ENCODE measurements at places on chromosomes 11 and 22. TPM values are rescaled to one million over a fixed set of nuclear protein-coding genes. Genes with fewer than 3 reads are reported as not detected.

Gene PATE4
- total RNA-seq: not detected

DNA sequence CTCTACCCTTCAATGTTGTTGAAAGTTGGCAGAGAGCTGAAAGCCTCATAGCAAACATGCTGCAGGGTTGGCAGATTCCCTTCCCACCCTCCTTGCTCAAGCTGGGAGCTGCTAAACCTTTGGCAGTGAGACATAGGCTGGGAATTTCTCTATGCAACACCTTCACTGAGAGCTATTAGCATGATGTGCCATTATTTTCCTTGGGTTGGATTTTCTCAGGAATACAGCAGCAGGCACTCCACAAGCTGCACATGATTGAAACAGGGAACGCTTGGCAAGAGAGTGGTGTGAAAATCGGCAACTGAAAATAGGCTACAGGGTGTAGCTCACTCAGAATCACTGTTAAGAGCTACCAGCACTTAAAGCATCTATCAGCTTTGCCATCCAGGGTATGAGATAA is 9.6 kb upstream of the ALKBH3 start:
- no peak for DNase-seq

Gene SYT7
- total RNA-seq: 4.8 TPM

- no peak for DNase-seq
Observed at GRCh38 chr11:111093061-111093460, 152.5 kb upstream of the POU2AF2 start.

DNA sequence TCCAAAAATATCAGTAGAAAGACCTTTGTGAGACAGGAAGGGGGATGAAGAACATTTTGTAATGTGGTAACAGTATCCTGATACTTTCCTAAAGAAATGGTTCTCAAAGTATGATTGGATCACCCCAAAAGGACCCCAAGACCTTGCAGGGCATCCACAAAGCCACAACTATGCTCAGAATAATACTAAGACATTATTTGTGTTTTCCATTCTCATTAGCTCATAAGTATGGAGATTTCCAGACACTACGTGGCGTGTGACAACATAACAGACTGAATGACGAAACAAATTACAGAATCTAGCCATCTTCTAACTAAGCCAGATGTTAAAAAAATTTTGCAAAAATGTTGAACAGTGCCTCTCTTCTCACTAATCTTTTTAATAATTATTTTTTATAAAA is 24.9 kb downstream of the CHEK2 start:
- DNase-seq: no peak

Gene VPS11
- 21.9 TPM for total RNA-seq

- no peak for DNase-seq
Observed at GRCh38 chr11:43830928-43831440, 49.6 kb upstream of the ALKBH3 start.

DNA sequence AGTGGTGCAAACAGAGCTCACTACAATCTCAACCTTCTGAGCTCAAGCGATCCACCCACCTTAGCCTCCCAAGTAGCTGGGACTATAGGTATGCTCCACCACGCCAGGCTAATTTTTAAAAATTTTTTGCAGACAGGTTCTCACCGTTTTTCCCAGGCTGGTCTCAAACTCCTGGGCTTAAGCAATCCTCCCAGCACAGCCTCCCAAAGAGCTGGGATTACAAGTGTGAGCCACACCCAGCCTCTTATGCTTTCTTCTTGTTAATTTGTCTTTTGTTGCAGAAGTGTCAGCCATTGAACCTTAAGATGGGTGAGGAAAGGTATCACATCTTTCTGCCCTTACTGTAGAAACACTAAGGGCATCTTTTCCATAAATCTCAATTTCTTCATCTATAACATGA is 34.9 kb downstream of the DENND5A start:
- no peak for DNase-seq

DNA sequence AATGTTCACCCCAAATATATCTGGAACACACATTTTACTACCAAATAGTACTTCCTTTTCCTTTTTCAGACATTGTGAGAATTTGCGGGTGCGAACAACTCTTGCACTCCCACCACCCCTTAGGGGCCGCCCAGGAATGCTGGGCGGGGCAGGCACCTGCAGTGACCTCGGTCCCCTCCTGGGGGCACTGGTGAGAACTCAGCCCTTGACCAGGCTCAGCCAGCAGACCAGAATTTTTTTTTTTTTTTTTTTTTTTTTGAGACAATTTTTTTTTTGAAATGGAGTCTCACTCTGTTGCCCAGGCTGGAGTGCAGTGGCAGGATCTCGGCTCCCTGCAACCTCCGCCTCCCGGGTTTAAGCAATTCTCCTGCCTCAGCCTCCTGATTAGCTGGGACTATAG is 75.8 kb downstream of the ARHGAP8 start:
- peak; percentile 91 for DNase-seq

DNA sequence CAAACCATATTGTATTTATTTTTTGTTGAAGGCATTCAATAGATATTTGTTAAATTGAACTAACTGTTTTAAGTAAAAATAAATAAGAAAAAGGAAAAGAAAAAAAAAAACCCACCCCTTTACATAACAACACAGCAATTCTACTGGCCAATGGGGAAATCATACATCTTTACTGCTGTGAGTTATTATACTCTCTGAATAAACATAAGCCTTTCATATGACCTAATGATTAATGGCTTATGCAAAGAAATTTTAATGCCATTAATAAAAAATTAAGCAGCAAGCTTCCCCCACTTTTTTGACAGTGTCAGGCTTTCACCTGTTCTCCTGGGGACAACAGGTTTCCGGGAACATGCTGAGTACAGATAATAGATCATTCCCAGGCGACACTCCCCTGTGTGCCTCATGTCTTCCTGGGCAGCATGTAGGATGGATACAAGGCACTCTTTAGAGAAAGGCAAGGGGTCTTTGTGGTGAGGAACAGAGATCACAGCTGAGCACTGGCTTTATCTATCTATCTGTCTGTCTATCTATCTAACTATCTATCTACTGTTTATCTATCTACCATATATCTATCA is 676.0 kb downstream of the NTM start:
- no peak for DNase-seq

Gene C22orf42
- not detected for total RNA-seq

GRCh38 chr22:42752230-42752746 is 31.6 kb upstream of the A4GALT start:
- DNase-seq: no peak

DNA sequence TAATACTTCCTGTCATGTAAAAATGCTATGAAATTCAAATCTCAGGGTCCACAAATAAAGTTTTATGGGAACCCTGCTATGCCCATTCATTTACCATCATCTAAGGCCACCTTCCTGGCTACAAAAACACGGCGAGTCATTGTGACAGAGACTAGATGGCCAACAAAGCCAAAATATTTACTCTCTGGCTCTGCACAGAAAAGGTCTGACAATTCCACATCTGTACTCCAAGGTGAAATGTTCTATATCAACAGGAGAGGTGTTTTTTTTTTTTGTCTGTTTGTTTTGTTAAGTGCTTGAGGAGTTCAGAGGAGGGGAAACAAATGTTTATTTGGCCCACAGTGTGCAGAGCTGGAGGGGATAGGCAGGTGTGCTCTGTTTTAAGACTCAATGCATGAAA is 18.6 kb upstream of the TMA7B start:
- no peak for DNase-seq

GRCh38 chr11:19565639-19566038 is 147.0 kb upstream of the NAV2 start:
- DNase-seq: no peak

- no peak for DNase-seq
Observed at GRCh38 chr11:94117871-94118270, 10.8 kb upstream of the PANX1 start.

- peak; percentile 96 for DNase-seq
Observed at GRCh38 chr22:37267135-37267587, 15.1 kb upstream of the CYTH4 start.

Gene CASP4
- not detected for total RNA-seq

- DNase-seq: no peak
Observed at GRCh38 chr11:36162006-36162882, 127.0 kb downstream of the COMMD9 start.

DNA sequence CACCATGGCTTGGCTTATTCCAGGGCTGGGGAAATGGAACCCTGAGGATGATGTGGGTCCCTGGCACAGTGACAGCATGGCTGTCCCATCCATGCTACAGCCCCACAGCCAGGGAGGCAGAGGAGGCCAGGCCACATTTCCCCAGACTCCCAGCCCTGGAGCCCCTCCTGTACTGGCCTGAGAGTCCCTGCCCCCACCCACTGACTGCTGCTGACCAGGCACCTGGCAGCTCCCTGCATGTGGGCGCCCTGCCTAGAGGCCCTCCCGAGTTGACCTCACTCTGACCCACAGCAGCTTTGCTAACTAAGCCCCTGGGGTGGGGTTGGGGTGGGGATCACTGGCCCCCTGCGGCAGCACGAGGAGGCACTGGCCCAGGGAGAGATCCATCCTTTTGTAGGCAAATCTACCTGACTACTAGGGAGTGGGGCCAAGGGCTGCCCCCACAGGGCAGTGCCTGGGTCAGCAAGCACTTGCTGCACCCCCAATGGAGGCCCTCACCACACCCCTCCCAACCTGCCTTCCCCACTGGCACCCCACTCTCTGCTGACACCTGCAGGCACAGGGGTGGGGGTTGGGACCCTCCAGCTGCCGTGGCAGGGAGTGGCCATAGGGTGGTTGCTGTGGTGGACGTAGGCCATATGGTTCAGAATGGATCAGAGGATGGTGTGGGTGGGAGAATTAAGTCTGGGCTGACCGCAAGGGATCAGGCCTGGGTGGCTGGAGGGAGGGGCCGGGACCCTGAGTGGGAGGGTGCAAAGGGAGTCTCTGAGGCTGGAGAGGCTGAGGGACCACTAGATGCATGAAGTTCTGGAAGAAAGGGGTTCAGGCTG is 17.4 kb downstream of the ARVCF start:
- peak; percentile 72 for DNase-seq

GRCh38 chr22:27903805-27904473 is 15.1 kb downstream of the PITPNB start:
- no peak for DNase-seq
